ENCODE measurements at places on chromosomes 4 and X.
A peak's percentile ranks its signal among the peaks of the same experiment; 100 is the strongest.

- no peak for DNase-seq
- no peaks in the 10 kb centered on the region for H3K36me3 ChIP-seq
- no peaks in the 10 kb centered on the region for H3K4me1 ChIP-seq
- no peak overlapping the region for H3K27ac ChIP-seq
- no peak overlapping the region for H3K4me3 ChIP-seq
Measured at GRCh38 chr4:53688186-53688790, 97.0 kb upstream of the LNX1 start.

DNA sequence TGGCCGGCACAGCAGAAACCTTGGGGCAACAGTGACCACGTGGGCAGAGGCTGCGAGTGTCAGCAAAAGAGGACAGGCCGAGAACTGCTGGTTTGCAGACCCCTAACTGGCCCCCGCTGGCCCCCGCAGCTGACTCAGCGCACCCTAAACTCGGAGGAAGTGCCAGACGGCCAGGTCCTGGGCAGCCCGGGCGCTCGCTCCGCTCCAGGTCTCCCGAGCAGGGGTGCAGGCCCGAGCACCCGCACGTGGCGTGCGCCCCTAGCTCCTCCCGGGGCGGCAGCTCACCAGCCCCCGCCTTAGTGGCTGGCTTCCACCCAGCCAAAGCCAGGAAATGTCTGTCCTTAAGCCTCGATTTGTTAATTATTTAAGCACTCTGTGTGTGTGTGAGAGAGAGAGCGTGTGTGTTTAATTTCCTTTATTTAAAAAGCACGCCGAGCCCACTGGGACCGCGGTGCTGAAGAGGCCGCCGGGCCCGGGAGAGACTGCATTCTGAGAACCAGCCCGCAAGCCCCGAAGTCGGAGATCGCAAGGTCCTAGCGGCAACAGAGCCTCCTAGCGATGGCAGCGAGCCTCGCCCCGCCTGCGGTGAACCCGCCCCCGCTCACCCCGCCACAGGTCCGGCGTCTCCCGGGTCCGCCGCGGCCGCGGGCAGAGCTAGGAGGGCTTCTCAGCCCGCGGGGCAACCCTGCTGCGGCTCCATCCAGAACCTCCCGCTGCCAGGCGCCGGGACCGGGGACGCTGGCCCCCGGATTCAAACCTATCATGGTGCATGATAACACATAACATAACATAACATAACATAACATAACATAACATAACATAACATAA, 45.9 kb upstream of the CDKN2AIP start:
- H3K4me1 ChIP-seq: peaks cover 11% of the 10 kb centered on the region
- peak; percentile 84 for DNase-seq
- peaks cover 12% of the 10 kb centered on the region for H3K27me3 ChIP-seq
- no peaks in the 10 kb centered on the region for H3K36me3 ChIP-seq

DNA sequence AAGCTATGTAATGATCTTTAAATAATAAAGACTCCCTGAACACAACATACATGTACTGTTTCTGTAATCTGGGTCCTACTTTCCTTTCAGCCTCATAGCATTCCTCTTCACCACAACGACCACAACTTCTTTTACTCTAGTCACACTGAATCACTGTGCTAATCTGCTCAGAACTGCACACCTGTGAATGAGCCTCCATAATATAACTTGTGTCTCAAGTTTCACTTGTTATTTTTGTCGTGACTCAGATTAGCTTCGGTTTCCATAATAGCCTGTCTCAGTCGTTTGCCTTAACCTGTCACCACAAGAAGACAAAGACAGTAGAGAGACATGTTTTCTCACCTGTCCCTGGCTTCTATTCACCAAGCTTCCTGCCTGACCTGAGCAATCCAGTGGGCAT, 61.8 kb downstream of the MAGED1 start:
- no peak overlapping the region for H3K27ac ChIP-seq
- H3K4me3 ChIP-seq: no peak overlapping the region
- DNase-seq: no peak

- H3K27me3 ChIP-seq: no peaks in the 10 kb centered on the region
- no peaks in the 10 kb centered on the region for H3K36me3 ChIP-seq
- no peak for DNase-seq
- no peak overlapping the region for H3K27ac ChIP-seq
- H3K4me3 ChIP-seq: no peak overlapping the region
- no peaks in the 10 kb centered on the region for H3K4me1 ChIP-seq
Measured at GRCh38 chrX:82534086-82534597, 973.9 kb upstream of the POU3F4 start.

- H3K4me3 ChIP-seq: no peak overlapping the region
- no peaks in the 10 kb centered on the region for H3K36me3 ChIP-seq
- H3K27me3 ChIP-seq: no peaks in the 10 kb centered on the region
- DNase-seq: no peak
Measured at GRCh38 chrX:127726227-127726626, 326.0 kb downstream of the ACTRT1 start.

DNA sequence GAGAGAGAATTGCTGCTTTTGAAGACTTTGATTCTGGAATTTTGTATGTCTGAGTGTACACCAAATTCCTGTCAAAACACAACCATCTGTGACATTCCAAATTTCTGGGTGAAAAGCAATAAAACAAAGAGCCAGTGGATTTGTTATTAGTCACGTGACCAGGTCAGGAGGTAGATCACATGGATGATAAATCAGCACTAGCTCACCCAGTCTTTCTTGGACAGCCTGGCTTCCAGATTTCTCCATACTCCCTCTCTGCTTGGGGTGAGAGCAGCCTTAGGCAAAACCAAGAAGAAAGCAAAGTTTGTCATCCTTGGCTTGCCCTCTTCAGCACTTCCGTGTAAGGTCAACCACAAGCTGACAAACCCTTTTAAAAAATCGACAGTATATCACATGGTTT, 194.2 kb downstream of the CLCN4 start:
- no peak for DNase-seq
- H3K4me1 ChIP-seq: no peaks in the 10 kb centered on the region
- no peaks in the 10 kb centered on the region for H3K36me3 ChIP-seq

- no peaks in the 10 kb centered on the region for H3K36me3 ChIP-seq
- DNase-seq: peak; percentile 65
- H3K4me1 ChIP-seq: no peaks in the 10 kb centered on the region
- H3K27ac ChIP-seq: no peak overlapping the region
- no peaks in the 10 kb centered on the region for H3K27me3 ChIP-seq
Measured at GRCh38 chr4:164731827-164732474, 22.0 kb upstream of the SMIM31 start.

DNA sequence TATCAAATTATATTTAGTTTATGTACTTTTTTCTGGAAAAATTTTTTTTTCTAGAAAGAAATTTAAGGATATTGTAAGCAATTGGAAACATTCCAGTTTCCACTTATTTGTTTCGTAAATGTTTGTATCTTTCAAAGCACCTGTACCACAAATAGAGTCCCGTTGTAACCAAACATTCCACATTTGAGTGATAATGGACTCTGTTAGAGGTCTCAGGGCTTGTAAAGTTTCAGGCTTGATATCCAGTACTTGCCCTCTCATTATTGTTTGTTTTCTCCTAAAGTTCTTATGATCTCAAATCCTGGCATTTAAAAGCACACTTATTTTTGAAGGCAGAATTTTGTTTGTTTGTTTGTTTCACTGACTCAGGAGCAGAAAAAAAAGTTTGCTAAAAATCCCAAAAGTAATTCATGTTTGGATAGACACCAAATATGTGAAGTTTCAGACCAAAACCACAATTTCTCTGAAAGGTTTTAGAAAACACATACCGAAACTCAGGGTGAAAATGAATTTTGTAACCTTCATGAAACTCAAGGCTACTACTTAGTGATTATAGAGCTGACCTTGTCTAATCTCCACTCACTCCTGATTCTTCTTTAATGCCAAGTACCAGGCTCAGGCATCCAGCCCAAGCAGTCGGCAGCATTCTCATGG, 5.7 kb upstream of the TMEM192 start:
- peaks cover 5% of the 10 kb centered on the region for H3K4me1 ChIP-seq
- H3K36me3 ChIP-seq: no peaks in the 10 kb centered on the region
- H3K27ac ChIP-seq: no peak overlapping the region
- peaks cover 3% of the 10 kb centered on the region for H3K27me3 ChIP-seq
- DNase-seq: no peak

- no peaks in the 10 kb centered on the region for H3K36me3 ChIP-seq
- no peak overlapping the region for H3K4me3 ChIP-seq
- 0 out of 2 replicates have a peak, but pooled peaks cover 2% of the 10 kb centered on the region for H3K4me1 ChIP-seq
- peaks cover 8% of the 10 kb centered on the region for H3K27me3 ChIP-seq
Measured at GRCh38 chrX:69298466-69299140, 133.3 kb upstream of the PJA1 start.

DNA sequence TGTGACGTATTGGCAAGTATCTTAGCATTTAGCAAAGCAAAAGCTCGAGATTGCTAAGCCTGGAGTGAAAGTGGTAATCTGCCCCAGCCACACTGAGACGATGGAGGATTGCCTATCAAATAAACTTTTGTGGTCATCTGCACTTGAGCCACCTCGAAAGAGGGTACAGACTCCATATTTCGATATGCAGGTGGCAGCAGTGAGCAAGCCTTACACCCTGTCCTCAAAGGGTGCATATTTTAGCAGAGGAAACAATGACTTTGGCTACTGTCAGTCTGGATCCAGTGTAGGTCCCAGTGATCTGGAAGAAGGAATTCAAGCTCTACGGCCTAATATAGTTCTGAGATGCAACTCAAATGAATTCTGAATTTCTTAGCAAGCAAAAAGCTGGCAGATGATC, 153.9 kb downstream of the ATG4A start:
- H3K36me3 ChIP-seq: no peaks in the 10 kb centered on the region
- peaks cover 8% of the 10 kb centered on the region for H3K4me1 ChIP-seq
- no peaks in the 10 kb centered on the region for H3K27me3 ChIP-seq
- H3K4me3 ChIP-seq: no peak overlapping the region
- no peak for DNase-seq

DNA sequence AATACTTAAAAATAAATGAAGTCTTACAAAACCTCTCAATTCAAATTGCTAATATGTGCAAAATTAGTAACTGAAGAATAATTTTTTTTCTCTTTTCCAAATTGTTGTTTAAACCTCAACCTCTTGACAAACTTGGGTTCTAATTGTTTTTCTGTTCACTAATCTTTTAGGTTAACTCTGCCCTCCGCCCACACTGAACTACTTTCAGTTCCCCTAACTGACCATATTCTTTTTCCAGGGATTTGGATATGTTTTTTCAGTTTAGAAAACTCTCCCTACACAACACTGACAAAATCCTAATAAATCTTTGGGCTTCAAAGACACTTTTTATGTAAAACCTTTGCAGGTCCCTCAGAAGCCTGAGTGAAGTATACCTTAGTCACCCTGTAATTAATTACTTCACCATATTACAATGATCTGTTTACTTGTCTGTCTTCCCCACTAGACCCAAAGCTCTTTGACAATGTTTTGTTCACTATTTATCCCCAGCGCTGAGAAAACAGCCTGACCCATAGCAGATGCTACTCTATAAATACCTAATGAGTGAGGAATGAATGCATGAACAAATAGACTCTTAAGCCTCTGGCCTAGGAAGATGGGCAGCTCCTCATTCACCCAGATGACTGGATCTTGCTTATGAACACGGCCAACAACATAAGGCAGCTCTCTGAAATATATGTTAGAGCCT, 134.9 kb downstream of the MAML3 start:
- no peaks in the 10 kb centered on the region for H3K27me3 ChIP-seq
- no peak for DNase-seq
- H3K4me1 ChIP-seq: peaks cover 14% of the 10 kb centered on the region
- H3K4me3 ChIP-seq: no peak overlapping the region
- H3K27ac ChIP-seq: no peak overlapping the region

DNA sequence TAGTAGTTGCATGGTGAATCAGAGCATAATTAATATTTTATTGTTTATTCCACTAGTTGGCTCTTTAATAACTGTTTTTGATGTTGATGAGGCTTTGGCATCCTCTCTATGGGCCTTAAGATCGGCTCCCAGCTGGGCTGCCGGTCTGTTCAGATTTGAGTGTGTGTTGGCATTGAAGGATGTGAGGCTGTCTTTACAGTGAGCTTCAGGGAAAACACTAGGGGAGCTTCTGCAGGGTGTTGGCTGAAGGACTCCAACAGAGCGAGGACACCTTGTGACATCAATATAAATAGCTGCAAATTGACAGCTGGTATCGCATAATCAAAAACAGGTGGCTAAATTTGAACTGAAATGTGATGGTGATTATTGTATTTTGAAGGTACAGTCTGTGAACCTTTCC, 322.0 kb downstream of the FSTL5 start:
- H3K36me3 ChIP-seq: no peaks in the 10 kb centered on the region
- H3K27ac ChIP-seq: no peak overlapping the region
- H3K4me1 ChIP-seq: peaks cover 3% of the 10 kb centered on the region
- no peak overlapping the region for H3K4me3 ChIP-seq
- H3K27me3 ChIP-seq: no peaks in the 10 kb centered on the region

- H3K36me3 ChIP-seq: no peaks in the 10 kb centered on the region
- H3K27me3 ChIP-seq: no peaks in the 10 kb centered on the region
- H3K4me3 ChIP-seq: no peak overlapping the region
Measured at GRCh38 chr4:129144755-129145206, 48.8 kb downstream of the C4orf33 start.

- DNase-seq: no peak
- no peak overlapping the region for H3K4me3 ChIP-seq
- H3K36me3 ChIP-seq: no peaks in the 10 kb centered on the region
- H3K27me3 ChIP-seq: no peaks in the 10 kb centered on the region
Measured at GRCh38 chr4:165625281-165625680, 246.5 kb downstream of the CPE start.

GRCh38 chrX:153645921-153646488, 998 bp upstream of the DUSP9 start:
- no peaks in the 10 kb centered on the region for H3K36me3 ChIP-seq
- no peak overlapping the region for H3K27ac ChIP-seq
- no peak for DNase-seq

DNA sequence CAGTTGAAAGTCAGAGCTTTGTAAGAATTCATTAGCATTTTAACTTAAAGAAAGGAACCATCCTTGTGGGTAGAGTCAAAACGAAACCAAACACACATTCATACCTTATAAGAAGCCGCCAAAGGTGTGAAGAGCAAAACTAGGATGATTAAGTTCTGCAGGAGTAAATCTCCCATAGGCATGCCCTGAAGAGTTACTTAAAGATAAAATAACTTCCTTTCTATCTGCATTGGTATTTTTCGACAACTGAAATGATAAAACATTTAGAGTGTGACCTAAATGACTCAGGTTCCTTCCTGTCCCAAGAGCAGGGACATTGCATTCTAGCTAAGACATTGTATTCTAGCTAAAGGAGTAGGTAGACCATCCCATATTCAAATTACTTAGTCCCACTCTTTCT, 75.3 kb downstream of the BCOR start:
- 0 out of 2 replicates have a peak, but pooled peaks cover 3% of the 10 kb centered on the region for H3K36me3 ChIP-seq
- H3K4me1 ChIP-seq: peaks cover 5% of the 10 kb centered on the region
- no peaks in the 10 kb centered on the region for H3K27me3 ChIP-seq
- no peak for DNase-seq
- no peak overlapping the region for H3K27ac ChIP-seq
- no peak overlapping the region for H3K4me3 ChIP-seq

- H3K27ac ChIP-seq: no peak overlapping the region
- H3K27me3 ChIP-seq: no peaks in the 10 kb centered on the region
- no peaks in the 10 kb centered on the region for H3K36me3 ChIP-seq
- no peak overlapping the region for H3K4me3 ChIP-seq
- H3K4me1 ChIP-seq: no peaks in the 10 kb centered on the region
Measured at GRCh38 chrX:135114392-135114791, 5.9 kb downstream of the ETDB start.
